ENCODE measurements at places on chromosomes 16 and 17. TPM values are rescaled to one million over a fixed set of nuclear protein-coding genes. Genes with fewer than 3 reads are reported as not detected.

The PDPK1 gene
- total RNA-seq, result 18.2 TPM

The SLC6A4 gene
- total RNA-seq, result not detected

DNA sequence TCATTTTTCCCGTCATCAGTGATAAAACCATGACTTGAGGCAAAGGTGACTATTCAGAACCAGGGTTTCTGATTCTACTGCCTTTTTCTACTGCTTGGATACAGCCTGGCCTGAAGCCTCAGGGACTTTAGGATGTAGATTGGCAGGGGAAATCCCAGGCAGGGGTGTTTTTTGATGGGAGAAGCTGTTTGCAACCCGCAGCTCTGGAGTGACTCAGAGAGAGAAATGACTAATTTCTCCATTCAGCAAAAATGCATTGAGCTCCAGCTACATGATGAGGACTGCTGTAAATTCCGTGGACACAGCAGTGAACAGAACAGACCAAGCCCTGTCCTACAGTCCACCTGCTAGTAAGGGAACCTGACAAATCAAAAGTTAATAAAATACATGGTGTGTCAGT, 560.6 kb downstream of the CDH13 start:
- DNase-seq, result peak; percentile 91

- peak; percentile 97 for DNase-seq
Measured at GRCh38 chr17:64385187-64386083, 5.2 kb downstream of the PECAM1 start.

- DNase-seq, result no peak
Measured at GRCh38 chr16:70399951-70400350, 38.9 kb downstream of the ST3GAL2 start.

DNA sequence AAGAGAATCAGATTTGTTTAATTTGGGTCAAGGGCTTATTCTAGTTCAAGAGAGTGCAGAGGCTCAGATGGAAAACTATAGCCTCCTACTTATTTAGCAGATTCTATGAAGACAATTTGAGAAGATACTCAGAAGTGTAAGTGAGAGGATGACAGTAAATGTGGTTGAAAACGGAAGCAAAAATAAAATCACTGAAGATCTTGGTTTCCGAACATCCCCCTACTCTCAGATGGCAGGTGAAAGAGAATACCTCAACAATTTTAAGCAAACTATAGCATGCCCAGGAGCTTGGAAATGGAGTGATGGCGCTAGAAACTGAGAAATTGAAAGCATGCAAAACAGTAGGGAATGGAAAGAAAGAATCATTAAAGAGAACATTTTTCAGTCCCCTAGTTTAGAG, 705.5 kb upstream of the CDH8 start:
- no peak for DNase-seq

The ULK2 gene
- total RNA-seq, result 4.9 TPM

DNA sequence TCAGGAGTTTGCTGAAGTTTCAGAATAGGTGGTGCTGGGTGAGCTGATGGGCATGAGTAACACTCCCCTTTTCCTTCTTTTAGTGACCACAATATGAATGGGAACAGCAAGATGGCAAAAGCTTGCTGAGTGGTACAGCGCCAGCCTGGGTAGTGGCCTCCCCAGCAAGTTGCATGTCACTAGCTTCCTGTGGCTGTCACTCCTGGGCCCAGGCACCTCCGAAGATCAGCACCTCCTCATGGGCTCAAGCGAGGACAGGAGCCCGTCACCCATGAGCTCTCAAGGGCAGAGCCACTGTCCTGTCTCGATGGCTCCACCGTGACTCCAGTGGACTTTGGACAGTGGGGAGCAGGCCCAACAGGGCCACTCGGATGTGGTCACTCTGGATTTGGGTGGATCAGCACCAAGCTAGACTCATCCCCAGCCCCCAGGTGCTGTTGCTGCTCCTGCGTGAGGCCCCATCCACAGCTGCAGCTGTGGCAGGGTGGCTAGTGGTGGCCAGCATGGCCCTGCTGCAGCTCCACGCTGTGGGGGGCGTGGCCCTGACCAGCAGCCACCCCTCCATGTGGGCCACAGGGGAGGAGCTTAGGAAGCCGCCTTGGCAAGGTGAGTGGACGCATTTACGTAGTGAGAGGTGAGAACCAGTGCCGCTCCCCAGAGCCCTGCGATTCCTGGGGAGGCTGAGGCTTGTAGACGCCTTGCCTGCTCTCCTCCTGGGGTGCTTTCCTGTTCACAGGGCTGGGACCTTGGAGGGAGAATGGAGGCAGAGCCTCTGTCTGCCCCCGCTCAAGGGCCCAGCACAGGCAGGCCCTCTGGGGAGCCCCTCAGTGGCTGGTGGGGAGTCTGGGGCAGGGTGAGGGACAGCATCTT, 13.6 kb upstream of the DNASE1 start:
- DNase-seq, result no peak

The NMRAL1 gene
- 33.8 TPM for total RNA-seq

GRCh38 chr17:15446036-15446435, 21.4 kb downstream of the CDRT4 start:
- no peak for DNase-seq

The SPECC1 gene
- total RNA-seq, result 45.4 TPM

- no peak for DNase-seq
Measured at GRCh38 chr17:21242780-21243515, 10.3 kb downstream of the NATD1 start.

DNA sequence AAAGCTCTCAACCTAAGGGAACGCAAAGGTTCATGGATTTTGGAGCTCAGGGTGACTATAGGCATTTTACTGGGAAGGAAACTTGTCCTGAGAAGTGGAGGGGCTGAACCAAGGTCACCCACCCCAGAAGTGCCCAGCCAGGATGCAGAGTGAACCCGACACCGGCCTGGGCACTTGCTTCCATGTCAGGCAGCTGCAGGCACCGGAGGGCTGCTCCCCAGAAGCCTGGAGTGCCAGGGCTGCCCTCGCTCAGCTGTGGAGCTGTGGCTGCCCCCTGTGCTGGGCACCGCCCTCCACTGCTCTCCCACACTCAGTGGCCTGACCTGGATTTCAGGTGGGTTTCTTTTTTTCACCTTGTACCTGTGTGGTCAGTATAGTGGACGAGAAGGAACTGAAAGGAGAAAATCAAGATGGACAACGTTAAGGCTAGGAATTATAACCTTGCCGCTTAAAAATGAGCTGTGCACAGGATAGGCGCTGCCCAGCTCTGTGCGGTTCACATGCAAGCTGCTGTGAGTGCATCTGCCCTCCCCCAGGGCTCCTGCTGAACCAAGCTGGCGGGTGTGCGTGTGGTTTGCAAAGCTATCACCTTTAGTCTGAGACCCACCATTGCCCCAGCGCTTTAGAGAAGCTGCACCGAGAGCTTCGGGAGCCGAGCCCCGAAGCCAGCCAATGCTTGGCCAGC, 2.2 kb downstream of the MAPK8IP3 start:
- DNase-seq, result no peak

- peak; percentile 67 for DNase-seq
Measured at GRCh38 chr17:72613806-72614292, 478.6 kb downstream of the SLC39A11 start.

- DNase-seq, result no peak
Measured at GRCh38 chr16:56262148-56262547, 70.9 kb downstream of the GNAO1 start.

GRCh38 chr17:77527836-77528505, 387.2 kb downstream of the SEC14L1 start:
- DNase-seq, result no peak

DNA sequence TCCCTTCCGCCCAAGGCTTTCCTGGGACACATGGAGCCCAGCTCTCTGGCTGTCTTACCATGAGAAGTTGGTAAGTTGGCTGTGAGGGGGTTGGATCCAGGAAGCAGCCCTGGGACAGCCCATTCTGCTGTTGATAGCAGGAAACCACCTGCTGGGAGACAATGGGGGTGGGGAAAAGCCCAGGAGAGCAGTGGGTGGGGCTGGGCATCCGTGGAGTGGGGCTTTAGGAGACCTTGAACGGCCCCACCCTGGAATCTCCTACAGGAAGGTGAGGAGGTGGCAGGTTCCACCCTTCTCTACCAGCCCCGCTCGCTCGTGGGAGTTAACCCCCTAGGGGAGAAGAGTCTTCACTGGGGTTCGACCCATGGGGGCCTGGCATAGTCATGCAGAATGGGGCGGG, 5.8 kb downstream of the TMEM92 start:
- no peak for DNase-seq

DNA sequence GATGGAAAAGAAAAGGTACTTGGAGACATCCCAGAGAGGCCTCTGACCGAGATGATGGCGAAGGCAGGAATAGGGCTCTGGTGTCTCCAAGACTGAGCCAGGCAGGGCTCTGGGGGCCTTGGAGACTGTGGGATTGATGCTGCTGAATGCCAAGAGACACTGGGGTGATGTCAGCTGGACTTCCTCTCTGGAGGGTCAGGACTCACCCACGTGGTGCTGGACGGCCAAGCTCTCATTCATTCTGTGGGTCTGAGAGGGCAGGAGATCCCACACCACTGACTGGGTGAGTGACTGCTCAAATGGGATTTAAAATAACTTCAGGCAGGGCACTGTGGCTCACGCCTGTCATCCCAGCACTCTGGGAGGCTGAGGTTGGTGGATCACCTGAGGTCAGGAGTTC, 64.8 kb downstream of the NT5M start:
- DNase-seq, result no peak

The DHRS7C gene
- not detected for total RNA-seq

The HBZ gene
- not detected for total RNA-seq

The FAM171A2 gene
- 11.7 TPM for total RNA-seq

Measured in HT1080 (cell line).